ENCODE measurements at places on chromosomes 11 and 22.

- DNase-seq = no peak
Measured at GRCh38 chr11:87190071-87190470, 152.3 kb downstream of the TMEM135 start.

GRCh38 chr11:35321532-35322317 lies 97.6 kb downstream of the SLC1A2 start:
- DNase-seq = no peak

- DNase-seq = no peak
Measured at GRCh38 chr11:63505857-63506528, at the start of gene LGALS12. LGALS12 (plus strand) TSS chr11:63506084; CDS start chr11:63506459, 375 bp downstream.

GRCh38 chr22:40366068-40366467 lies 4.3 kb upstream of the SGSM3 start:
- DNase-seq = no peak

DNA sequence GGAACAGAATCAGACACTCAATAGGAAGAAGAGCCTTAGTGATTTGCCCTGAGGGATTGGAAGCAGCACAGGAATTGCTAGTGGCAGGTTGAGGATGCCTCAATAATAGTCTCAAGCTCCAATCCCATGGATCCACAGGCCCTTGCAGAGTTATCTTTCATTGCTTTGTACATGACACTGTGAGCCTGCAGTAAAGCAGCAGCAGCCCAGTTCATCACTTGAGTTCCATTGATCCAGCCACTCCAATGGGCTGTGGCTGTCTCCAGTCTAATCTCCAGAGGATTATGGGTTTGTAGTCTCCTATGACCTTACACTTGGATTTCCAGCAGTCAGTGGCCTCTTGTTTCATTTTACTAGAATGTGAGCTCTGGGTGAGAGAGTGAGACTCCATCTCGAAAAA lies 45.4 kb downstream of the AAMDC start:
- DNase-seq = no peak

DNA sequence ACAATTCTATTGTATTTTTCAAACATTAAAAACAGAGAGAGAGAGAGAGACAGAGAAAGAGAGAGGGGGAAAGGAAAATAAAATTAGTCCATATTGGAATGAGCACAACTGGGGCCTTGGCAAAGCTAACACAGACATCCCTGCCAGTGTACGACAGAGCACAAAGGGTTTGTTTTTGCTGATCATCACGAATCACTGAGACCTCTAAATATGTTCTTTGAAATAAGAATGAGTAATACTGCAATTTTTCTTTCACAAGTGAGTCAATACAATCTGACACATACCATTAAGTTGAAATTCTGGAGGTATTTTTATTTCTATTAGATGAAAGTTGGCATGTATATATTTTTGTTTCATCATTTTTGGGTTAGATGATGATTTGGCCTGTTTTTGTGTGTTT lies 27.0 kb upstream of the LRRC4C start:
- DNase-seq = no peak

GRCh38 chr11:115618428-115618827 lies 114.2 kb upstream of the CADM1 start:
- DNase-seq = no peak
